T-cell (primary cell): ENCODE measurements at places on chromosomes 2 and 18.

- DNase-seq: no peak
These were observed 20.3 kb upstream of the KIDINS220 start for GRCh38 chr2:8857709-8858108.

GRCh38 chr18:11581286-11581685 is 28.1 kb upstream of the SLC35G4 start:
- DNase-seq: no peak

- no peak for DNase-seq
These were observed 21.5 kb upstream of the MYCN start for GRCh38 chr2:15918761-15919356.

DNA sequence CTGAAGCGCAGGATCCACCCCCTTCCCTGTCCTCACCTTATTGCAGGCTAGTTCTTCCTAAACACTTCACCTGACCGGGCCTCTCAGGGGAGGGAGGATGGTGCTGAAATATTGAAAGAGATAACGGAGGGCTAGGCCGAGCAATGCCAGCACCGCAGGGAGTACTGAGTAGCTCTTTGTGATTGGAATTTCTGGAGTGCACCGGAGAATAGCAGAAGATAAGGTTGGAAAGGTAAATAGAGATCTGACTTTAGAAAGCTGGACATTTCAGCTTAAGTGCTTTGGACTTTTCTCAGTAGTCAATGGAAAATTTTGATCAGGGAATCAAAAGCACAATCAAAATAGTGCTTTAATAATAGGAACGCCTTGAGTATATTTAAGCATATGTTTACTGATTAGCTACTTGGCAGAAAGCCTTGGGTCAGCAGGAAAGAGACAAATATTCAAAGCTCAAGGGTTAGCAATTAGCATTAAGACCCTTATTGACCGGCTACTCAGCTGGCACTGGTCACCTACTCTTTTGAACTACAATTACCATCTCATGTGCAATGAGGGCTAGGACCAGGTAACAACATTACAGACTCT is 142.9 kb upstream of the NDUFV2 start:
- DNase-seq: no peak

DNA sequence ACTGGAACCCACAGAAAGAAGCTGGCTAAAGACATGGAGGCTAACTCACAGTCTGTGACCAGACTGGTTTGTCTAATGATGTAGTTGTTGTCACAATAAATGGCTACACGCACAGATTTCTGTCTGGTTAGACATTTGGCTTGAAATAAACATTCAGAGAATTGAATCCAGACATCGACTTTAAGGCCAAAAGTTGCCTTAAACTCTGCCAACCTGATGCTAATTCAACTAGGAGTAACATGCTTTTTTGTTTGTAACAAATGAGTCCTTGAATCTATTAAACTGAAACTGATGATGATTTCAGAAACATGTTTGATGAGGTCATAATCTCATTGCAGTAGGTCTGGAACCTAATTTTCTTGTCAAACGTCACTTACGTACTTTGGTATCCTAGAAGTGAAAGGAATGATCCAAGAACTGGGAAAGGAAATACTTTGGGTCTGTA is 123.8 kb downstream of the ERBB4 start:
- DNase-seq: no peak
